ENCODE measurements at places on chromosomes 16 and 17.

DNA sequence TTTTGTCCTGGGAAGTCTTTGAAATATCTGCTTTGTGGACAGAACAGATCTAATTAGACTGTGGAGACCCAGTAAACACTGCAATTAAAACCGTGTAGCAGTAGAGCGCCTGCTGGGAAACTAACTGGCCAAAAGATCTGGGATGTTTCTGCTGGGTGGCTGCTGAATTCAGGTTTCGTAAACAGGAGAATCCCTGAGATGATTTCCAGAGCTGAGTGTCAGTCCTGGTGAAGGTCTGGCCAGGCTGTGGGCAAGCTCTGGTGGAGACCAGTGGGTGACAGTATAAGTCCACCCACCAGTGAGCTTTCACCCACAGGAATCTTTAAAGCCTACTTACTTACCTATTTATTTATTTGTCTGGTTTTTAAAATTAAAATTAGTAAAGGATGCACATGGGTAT, 257.2 kb downstream of the IRF8 start:
- DNase-seq: no peak

GRCh38 chr17:63533433-63534077, 10.4 kb downstream of the KCNH6 start:
- no peak for DNase-seq

DNA sequence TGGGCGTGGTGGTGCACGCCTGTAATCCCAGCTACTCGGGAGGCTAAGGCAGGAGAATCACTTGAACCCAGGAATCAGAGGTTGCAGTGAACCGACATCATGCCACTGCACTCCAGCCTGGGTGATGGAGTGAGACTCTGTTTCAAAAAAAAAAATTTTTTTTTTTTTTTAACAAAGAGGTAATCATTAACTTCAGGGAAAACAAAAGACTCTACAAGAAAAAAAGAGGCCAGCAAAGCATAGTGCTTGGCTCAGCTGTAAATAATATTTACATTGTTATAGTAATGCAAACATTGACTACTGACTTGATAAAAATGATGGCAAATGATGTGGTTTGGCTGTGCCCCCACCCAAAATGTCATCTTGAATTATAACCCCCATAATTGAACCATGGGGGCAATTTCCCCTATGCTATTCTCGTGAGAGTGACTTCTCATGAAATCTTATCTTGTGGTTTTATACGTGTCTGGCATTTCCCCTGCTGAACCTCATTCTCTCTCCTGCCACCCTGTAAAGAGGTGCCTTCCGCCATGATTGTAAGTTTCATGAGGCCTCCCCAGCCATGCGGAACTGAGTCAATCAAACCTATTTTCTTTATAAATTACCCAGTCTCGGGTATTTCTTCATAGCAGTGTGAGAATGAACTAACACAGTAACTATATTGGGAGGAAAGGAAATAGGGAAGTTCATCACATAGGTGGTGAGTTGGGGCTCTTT, 12.7 kb upstream of the SSTR2 start:
- no peak for DNase-seq

DNA sequence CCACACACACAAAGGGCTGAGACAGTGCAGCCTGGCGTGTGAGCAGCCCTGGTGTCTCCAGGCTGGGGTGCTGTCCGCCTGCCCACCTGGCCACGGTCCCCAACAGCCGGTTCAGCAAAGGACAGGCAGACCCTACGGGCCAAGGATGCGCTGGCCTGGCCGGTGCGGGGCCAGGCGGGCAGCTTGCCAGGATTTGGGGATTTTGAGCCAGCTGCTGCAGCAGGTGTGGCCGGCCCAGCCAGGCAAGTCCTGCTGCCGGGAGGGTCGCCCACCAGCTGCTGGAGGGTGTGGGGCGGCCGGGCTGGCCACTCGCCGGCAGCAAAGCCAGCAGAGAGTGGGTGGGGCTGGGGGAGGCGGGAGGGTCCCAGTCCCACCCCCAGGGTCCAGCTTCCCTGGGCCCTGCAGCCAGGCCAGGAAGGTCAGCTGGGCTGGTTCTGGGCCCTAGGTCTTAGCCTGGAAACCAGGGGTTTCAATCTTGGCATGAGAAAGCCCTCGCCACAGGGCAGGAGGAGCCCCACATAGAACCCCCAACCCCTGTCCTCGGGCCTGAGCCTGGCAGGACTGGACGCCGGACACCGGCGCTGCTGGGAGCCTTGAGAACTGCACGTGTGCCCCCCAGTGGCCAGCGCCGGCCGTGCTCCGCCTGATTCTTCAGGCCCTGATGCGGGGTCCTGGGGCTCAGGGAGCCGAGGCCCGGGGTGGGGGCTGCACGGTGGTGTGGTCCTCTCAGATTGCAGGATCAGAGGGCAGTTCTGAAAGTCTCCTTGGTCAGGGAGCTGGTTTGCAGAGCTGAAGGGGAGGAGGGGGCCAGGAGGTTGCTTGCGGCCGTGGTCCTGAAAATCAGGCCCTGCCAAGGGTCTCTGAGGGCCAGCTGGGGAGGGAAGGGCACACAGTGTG, 17.6 kb upstream of the SSTR5 start:
- DNase-seq: peak; percentile 70

GRCh38 chr17:64787921-64788271, 125.8 kb upstream of the SMURF2 start:
- DNase-seq: no peak

- DNase-seq: no peak
Measured at GRCh38 chr17:75927286-75927922, 13.4 kb downstream of the FBF1 start.

GRCh38 chr17:37283414-37283961, 92.3 kb upstream of the C17orf78 start:
- DNase-seq: no peak

DNA sequence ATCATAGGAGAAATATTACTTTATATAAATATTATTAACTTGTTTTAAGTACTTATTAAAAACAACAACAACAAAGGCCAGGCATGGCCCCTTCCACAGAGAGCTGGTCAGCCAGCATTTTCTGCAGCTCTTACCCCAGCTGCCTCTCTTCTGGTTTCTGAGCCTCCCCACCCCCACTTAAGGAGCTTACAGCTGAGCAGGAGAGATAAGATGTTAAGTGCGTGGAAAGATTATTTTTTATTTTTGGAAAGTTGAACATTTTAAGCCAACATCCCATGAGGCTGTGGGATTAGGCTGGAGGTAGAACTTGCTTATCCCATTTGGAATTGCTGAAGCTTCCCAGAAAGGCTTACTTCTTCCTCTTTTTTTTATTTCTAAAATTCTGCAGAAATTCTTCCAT, 401.2 kb downstream of the SEC14L1 start:
- no peak for DNase-seq

- DNase-seq: no peak
Measured at GRCh38 chr17:69761011-69761410, 314.0 kb upstream of the KCNJ16 start.

GRCh38 chr17:20142268-20142667, 133.1 kb downstream of the SPECC1 start:
- no peak for DNase-seq

GRCh38 chr16:17358846-17359245, 111.9 kb downstream of the XYLT1 start:
- DNase-seq: no peak

DNA sequence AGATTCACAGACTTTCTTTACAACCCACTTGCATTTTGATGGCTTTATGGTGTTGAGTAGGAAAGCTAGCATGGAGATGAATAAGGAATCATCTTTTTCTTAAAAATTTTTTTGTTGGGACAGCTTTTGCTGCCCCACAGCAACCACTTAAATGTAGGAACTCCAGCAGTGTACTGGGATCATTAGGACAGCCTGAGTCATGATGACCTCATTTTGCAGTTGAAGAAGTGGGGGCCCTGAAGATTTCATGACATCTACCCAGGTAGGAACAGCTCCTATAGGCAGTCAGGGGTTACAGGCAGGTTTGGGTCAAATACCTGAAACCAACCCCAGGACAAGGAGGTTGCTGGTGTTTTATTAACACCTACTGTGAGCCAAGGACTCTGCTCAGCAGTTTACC, 2.1 kb downstream of the METTL22 start:
- DNase-seq: no peak

- DNase-seq: no peak
Measured at GRCh38 chr17:57471868-57472368, 215.6 kb downstream of the MSI2 start.

DNA sequence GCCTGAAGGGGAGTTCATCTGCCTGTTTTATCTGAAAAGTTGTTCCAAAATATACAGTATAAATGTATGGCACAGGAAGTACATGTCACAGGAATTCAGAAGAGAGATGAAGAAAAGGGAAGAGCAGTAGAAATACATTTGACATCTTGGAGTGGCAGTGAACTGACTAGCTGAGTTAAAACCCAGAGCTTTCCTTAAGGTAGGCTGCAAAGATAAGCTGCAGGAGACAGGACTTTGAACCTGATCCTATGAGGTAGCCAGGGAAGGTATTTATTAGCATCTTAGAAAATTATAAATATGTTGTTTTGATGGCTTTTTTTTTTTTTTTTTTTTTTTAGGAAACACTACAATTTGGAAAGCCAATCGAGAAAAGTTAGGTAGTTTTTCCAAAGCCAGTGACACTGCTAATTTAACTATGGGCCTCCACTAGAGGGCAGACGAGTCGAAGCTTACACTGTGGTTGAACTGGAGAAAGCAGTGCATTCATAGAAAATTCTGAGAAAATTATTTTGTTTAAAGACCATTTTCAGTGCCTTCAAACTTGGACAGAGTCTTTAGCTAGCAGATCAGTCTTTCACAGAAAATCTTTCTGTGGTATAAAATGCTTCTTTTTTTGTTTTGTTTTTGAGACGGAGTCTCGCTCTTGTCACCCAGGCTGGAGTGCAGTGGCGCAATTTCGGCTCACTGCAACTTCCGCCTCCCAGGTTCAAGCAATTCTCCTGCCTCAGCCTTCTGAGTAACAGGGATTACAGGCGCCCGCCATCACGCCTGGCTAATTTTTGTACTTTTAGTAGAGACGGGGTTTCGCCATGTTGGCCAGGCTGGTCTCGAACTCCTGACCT, 122.3 kb downstream of the SSH2 start:
- DNase-seq: peak; percentile 23

DNA sequence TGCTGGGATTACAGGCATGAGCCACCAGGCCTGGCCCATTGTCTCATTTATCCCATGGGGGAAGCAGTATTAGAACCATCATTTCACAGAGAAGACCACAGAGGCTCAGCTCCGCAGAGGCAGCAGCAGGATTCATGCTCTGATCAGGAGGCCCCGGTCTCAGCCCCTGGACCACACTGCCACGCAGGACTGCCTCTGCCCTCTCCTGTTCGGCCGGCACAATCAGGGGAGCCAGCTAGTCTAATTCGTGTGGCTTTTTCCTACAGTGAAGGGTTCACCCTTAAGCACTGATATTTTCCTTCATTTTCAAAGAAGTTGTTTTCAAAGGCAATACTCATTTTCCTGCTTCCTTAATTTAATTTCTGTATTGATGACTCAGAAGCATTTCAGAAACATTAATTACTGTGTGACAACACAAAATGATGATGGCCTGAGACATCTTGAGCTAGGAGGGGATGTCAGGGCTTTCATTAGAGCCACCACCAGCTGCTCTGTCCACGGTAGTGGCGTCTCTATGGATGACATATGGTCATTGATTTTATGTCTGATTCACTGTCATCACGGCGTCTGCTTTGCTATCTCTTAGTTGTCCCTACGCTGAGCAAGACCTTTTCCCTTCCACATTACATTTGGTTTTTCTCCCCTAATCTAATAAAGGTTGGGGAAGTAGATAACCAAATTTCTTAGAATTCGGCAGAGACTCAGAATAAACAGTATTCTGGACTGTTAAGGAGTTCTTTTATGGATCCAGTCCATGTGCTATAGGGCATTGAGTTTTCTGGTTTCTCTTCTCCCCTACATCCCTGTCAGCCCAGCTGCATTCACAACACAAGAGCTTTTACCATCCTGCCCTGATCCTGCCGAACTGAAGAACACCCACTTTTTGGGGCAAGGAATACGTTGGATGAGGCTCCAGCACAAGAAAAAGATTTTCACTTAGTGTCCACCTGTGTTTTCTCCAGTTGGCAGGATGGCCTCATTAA, 314.0 kb downstream of the SLC39A11 start:
- no peak for DNase-seq

- DNase-seq: no peak
Measured at GRCh38 chr16:79703066-79703465, 102.5 kb upstream of the MAF start.

GRCh38 chr17:48127371-48128051, 19.9 kb downstream of the SNX11 start:
- no peak for DNase-seq

GRCh38 chr17:38594152-38594551, 11.6 kb downstream of the SRCIN1 start:
- DNase-seq: no peak

DNA sequence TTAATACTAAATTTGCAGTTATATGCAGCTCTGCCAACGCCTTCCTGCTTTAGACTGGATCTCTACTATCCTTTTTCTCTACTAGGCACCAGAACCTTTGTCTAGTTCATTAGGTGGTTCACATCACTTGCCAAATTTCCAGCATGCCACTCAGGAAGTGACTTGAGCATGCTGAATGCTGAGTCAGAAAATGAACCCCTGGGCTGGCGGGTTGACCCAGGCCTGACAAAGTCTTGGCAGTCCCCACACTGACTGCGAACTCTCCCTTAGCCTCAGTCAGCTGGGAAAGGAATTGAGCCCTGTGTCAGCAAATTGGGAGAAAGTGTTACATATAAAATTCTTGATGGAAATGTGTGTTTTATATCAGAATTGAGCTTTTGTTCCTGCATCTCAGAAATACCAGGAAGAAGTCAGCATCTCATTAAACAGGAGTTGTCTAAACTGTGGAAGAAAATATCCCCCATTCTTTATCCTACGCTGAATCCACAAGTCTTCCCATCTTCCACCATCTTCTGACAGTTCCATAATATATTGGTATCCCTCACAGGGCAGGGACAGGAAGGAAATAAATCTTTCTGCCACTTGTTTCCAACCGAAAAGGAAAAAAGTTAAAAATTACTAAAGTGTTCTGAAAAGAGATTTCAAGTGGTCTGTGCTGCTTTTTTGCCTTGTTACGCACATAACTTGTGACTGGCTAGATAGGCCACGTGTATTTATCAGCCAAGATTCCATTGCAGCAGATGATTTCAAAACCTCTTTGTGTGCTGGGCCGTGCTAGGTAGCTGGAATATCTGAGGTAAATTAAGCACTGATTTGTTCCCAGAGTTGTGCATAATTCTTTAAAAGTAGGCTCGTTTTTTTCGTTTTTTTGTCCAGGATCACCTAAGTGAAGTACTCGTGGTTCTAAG, 16.7 kb upstream of the SLC12A3 start:
- DNase-seq: no peak

DNA sequence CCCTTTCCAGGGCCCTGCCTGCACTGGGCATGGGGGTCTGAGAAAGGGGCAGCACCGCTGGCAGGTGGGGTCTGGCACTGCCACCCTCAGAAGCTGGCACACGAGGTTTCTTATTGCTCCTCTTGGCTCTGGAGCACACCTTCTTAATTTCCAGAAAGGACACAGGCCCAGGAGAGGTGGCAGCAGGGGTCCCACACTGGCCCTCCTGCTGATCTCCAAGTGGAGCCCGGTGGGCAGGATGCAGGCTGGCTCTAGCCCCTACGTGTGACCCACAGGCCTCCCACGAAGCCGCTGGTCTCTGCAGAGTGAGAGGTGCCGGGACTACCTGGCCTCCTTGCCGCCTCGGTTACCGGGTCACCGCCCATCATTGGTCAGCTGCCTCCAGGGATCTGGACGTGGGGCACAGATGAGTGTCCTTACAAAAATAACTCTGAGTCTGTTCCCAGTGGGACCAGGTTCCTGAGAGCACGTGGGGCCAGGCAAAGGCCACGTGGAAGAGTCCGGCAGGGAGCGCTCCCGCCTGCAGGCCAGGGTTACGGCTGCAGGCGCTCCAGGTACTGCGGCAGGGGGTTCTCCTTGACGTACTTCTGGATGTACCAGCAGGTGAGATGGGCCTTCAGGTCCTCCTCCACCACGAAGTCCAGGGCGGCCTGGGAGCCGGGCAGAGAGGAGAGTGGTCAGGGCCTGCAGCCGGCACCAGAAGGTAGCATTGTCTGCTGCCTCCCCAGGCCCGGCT, 10.3 kb downstream of the NATD1 start:
- peak; percentile 63 for DNase-seq
